Muscle of leg (tissue), 16 donors: ENCODE measurements at places on chromosomes 11 and 22. TPM values are rescaled to one million over a fixed set of nuclear protein-coding genes. Genes with fewer than 3 reads are reported as not detected.

KIF18A gene
- 5.3 TPM for total RNA-seq

TMEM86A gene
- 2.6 TPM for total RNA-seq

PIWIL4 gene
- total RNA-seq = 3.0 TPM

KLHL35 gene
- total RNA-seq = 3.6 TPM

KRTAP5-9 gene
- total RNA-seq = not detected

TSPAN32 gene
- 2.7 TPM for total RNA-seq
